Hair follicle dermal papilla cell (primary cell): ENCODE measurements at places on chromosomes 1 and 21. TPM values are rescaled to one million over a fixed set of nuclear protein-coding genes. Genes with fewer than 3 reads are reported as not detected.

The LIN28A gene
- not detected in 2 replicates for total RNA-seq

The TNFRSF9 gene
- not detected in 2 replicates for total RNA-seq

The PDC gene
- not detected in 2 replicates for total RNA-seq

The RAB4A gene
- total RNA-seq: 15.9 and 17.4 TPM in 2 replicates

The TDRD5 gene
- total RNA-seq: not detected in 2 replicates

The PLPPR5 gene
- 0.16 TPM in 1 of 2 replicates, not detected in the other for total RNA-seq

The SUSD4 gene
- not detected in 2 replicates for total RNA-seq

The BSDC1 gene
- 70.4 and 79.3 TPM in 2 replicates for total RNA-seq

The KRTAP12-2 gene
- not detected in 2 replicates for total RNA-seq

The ANP32E gene
- total RNA-seq: 9.8 and 10.5 TPM in 2 replicates

The PLA2G4A gene
- total RNA-seq: 7.0 and 9.1 TPM in 2 replicates

The UBE2U gene
- not detected in 2 replicates for total RNA-seq

The TCHHL1 gene
- total RNA-seq: not detected in 2 replicates

The MROH9 gene
- total RNA-seq: 0.36 TPM in 1 of 2 replicates, not detected in the other

The HENMT1 gene
- total RNA-seq: 4.5 and 4.6 TPM in 2 replicates

The SPRR2G gene
- not detected in 2 replicates for total RNA-seq

The TTC4 gene
- 19.8 and 23.3 TPM in 2 replicates for total RNA-seq

The TBX19 gene
- total RNA-seq: 2.4 and 3.5 TPM in 2 replicates

The EPHA10 gene
- not detected in 2 replicates for total RNA-seq

The RORC gene
- total RNA-seq: 0.12 TPM in 1 of 2 replicates, not detected in the other

The LCE1A gene
- not detected in 2 replicates for total RNA-seq

The EPHA2 gene
- total RNA-seq: 18.2 and 18.5 TPM in 2 replicates

The KCNE2 gene
- total RNA-seq: 0.16 TPM in 1 of 2 replicates, not detected in the other

The NR5A2 gene
- total RNA-seq: 0.24 and 0.32 TPM in 2 replicates

The MRPS21 gene
- 16.9 and 24.0 TPM in 2 replicates for total RNA-seq

The GUCA2A gene
- not detected in 2 replicates for total RNA-seq

The TMEM240 gene
- total RNA-seq: 4.7 and 6.7 TPM in 2 replicates

The CD1C gene
- not detected in 2 replicates for total RNA-seq

The FBXO2 gene
- total RNA-seq: 1.8 and 2.4 TPM in 2 replicates

The CCDC17 gene
- total RNA-seq: 0.61 and 3.1 TPM in 2 replicates

The LDLRAD1 gene
- not detected in 2 replicates for total RNA-seq

The HSD3B1 gene
- total RNA-seq: not detected in 2 replicates

The MED8 gene
- 58.7 and 69.8 TPM in 2 replicates for total RNA-seq

The ALPL gene
- 4.9 and 14.4 TPM in 2 replicates for total RNA-seq

The APOBEC4 gene
- not detected in 2 replicates for total RNA-seq

The TAS1R1 gene
- total RNA-seq: 0.49 and 0.65 TPM in 2 replicates

The LYPD8 gene
- total RNA-seq: not detected in 2 replicates

The GNAT2 gene
- total RNA-seq: 0.16 TPM in 1 of 2 replicates, not detected in the other

The RHD gene
- not detected in 2 replicates for total RNA-seq

The ERICH3 gene
- total RNA-seq: not detected in 2 replicates

The FCMR gene
- total RNA-seq: 0.32 and 0.73 TPM in 2 replicates

The ZZZ3 gene
- 97.0 and 109 TPM in 2 replicates for total RNA-seq

The PI4KB gene
- total RNA-seq: 92.2 and 93.9 TPM in 2 replicates

The HLX gene
- total RNA-seq: 5.4 and 7.2 TPM in 2 replicates

The OR10Z1 gene
- total RNA-seq: not detected in 2 replicates

The RNF207 gene
- 5.8 and 16.1 TPM in 2 replicates for total RNA-seq
